ENCODE measurements at places on chromosomes 4 and X.

GRCh38 chrX:34656467-34656841 is 631 bp downstream of the TMEM47 start:
- no peak for DNase-seq

- no peak for DNase-seq
Observed at GRCh38 chr4:77044461-77045150, 31.2 kb downstream of the CCNI start.

DNA sequence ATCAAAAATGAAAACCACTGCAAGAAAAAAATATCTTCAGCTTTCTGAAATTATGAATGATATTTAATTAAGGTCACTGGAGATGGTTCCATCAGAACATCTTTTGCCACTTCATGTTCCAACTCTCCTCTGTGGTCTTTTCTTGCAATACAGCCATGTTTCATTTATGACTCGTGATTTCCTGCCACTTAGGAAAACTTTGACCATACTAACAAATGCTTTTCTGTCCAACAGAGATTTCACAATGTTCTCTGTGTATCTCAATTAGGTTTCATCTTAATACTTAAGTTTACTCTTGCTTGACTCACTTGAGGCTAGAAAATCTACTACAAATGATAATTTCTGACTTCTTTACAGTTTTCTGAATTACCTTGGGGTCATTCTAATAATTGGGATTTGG is 330.9 kb downstream of the CXXC4 start:
- no peak for DNase-seq

GRCh38 chr4:140044337-140044902 is 109.6 kb downstream of the MAML3 start:
- no peak for DNase-seq

- DNase-seq: no peak
Observed at GRCh38 chr4:21790438-21791029, 158.0 kb downstream of the KCNIP4 start.

GRCh38 chrX:5916945-5917344 is 311.7 kb downstream of the NLGN4X start:
- no peak for DNase-seq

DNA sequence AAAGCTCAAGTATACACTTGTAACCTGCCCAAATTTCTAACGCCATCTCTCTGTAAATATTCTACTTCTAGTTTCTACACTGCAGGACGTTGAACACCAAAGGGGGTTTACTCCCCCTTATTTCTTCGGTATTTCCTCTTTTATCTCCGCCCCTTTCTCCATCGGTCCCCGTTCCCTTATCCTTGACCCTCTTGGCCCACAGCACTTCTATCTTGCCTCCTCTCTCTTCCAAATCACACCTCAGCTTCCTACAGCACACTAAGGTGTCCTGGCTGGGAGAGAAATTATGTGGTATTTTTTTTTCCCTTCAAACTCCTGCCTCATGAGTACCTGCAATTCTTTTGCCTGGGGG is 715 bp downstream of the ZMAT1 start:
- DNase-seq: no peak
